ENCODE measurements at places on chromosomes 2 and 18.
A peak's percentile ranks its signal among the peaks of the same experiment; 100 is the strongest.

DNA sequence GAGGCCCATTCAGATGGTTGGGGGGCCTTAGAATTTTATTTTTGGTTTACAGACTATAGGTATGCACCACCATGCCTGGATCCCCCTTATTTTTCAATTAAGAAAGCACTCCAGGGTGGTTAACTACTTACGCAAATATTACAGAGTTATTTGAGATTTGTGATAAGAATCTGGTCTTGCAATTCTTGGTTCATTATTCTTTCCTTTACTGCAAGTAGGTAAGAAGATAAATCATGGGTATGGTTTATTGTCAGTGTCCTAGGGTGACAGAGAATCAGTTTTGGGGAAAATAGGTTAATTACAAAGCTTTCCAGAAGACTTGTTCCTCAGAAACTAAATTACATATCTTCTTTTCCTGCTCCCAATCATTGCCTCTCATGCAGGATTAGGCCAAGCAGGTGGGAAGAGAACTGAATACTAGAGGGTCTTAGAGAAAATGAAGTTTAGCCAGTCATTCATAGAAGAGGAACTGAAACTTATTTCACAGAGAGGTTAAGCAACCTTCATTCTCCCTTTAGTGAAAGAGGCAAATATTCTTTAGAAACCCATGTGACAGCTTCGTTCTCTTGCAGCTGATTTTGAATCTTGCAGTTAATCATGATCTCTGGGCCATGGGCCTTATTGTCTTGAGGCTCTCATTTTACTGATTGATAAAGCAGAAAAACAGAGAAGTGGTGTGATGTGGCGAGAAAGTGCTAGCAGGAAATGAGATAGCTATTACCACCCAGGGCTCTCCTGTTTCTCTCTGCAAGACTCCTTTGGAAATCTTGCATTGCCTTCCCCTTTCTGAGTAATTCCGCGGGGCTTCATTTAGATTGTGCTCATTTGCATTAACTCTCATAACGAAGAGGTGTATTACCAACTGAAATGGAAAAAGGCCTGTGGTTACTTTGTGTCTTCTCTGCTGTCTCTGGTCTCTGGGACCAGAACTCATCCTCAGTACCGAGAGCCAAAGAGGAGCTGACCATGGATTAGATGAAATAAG is 44.8 kb upstream of the ARHGAP25 start:
- DNase-seq = no peak

- DNase-seq = no peak
Measured at GRCh38 chr2:236889791-236890704, 195.6 kb upstream of the COPS8 start.

- DNase-seq = peak; percentile 17
Measured at GRCh38 chr2:44392338-44392943, 30.7 kb downstream of the CAMKMT start.

- DNase-seq = no peak
Measured at GRCh38 chr2:235836491-235836911, 331.7 kb downstream of the GBX2 start.

- DNase-seq = no peak
Measured at GRCh38 chr18:30889519-30890301, 152.8 kb downstream of the DSC3 start.

DNA sequence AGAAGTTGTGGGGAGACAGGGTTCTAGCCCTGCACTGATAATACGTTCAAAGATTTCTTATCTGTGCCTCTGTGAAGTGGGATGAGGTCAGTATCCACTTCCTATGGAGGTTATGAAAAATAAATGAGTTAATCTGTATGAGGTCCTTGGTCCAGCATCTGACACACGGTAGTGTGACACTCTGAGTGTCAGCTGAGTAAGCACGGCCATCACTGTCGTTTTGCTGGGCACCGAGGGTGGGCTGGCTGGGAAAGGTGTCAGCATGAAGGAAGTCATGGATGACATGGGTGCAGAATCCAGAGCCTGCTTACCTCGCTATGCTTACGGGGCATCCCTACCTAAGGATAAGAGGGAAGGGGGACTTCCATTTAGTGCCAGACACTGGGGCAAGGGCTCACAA is 150.3 kb downstream of the INHBB start:
- no peak for DNase-seq

GRCh38 chr2:181203412-181203811 is 223.0 kb downstream of the UBE2E3 start:
- peak; percentile 64 for DNase-seq

GRCh38 chr2:208686665-208687064 is 280.1 kb downstream of the PTH2R start:
- DNase-seq = no peak

DNA sequence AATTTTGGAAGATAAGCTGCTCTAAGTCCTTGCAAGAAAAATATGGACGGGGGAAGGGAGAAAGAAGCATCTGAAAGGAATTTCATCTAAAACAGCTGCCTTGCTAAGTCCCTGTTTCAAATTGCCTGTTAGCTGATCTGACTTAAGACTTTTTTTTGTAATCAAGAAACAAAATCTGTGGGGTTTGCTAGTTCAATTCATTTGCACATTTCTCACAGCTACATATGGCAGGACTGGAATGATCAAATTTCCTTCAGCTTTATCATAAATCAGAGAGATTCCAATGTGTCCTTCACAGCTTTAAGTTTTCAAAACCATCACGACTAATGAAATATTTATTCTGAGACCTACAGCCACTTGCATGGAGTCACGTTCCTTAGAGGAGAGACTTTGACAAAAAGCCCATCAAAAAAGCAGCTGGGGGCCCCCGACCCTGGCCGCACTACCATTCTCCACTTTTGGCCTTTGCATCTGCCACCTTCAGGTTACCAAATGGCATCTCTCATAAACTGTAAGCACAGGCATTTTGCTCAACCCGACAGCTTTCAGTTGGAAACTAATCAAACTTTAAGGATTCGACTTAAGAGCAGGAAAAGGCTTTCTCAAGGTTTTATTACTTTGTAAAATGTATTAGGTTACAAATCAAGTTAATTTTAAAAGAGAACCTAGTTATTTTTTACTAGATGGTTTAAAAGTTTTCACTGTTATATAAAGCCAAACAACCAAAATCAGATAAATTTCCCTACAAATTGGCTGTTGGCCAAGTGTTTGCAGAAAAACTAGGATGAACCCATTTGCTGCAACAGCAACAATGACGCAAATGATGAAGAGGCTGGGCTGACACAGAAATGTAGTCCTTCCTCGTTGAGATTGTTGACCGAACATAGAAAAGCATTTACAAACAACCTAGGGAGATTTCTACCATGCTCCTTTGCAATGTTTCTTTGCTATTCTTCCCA is 100.4 kb upstream of the RND3 start:
- DNase-seq = no peak

GRCh38 chr2:199833525-199833924 is 17.5 kb downstream of the FTCDNL1 start:
- DNase-seq = no peak

DNA sequence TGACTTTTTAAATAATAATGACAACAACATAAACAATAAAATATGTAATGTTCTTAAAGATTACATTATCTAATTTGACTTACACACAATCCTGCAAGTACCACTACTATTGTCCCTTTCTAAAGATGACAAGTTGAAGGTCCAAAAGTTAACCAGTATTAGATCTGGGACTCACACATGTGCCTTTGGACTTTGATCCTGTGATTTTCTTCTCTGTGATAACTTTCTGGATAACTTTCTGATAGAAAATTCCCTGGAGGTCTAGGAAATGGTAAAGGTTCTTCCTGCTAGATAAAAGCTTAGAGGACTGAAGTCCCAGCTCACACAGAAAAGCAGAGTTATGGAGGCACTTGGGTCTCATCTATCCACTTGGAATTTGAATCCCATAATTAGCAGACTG is 311.9 kb upstream of the KLHL29 start:
- DNase-seq = no peak

- DNase-seq = no peak
Measured at GRCh38 chr2:225569995-225570394, 170.5 kb downstream of the NYAP2 start.
